ENCODE measurements at places on chromosomes 7 and 10. TPM values are rescaled to one million over a fixed set of nuclear protein-coding genes. Genes with fewer than 3 reads are reported as not detected.

The GPR15LG gene
- polyA plus RNA-seq, result 0.11 TPM

The STK32C gene
- 4.7 TPM for polyA plus RNA-seq

The GRB10 gene
- 21.1 TPM for polyA plus RNA-seq

The FKBP6 gene
- polyA plus RNA-seq, result not detected

The EN2 gene
- 0.08 TPM for polyA plus RNA-seq

The STEAP1 gene
- 0.82 TPM for polyA plus RNA-seq

The ANKRD30A gene
- polyA plus RNA-seq, result not detected

- DNase-seq, result peak; percentile 71
These were observed 42.3 kb downstream of the NOC3L start for GRCh38 chr10:94320285-94320914.

- no peak for DNase-seq
These were observed 18.1 kb downstream of the RAB11FIP2 start for GRCh38 chr10:118028619-118029018.

- DNase-seq, result peak; percentile 21
These were observed 535 bp downstream of the ASAH2B start for GRCh38 chr10:50740293-50740648.

GRCh38 chr7:154929006-154929726 lies 73.8 kb downstream of the PAXIP1 start:
- no peak for DNase-seq

DNA sequence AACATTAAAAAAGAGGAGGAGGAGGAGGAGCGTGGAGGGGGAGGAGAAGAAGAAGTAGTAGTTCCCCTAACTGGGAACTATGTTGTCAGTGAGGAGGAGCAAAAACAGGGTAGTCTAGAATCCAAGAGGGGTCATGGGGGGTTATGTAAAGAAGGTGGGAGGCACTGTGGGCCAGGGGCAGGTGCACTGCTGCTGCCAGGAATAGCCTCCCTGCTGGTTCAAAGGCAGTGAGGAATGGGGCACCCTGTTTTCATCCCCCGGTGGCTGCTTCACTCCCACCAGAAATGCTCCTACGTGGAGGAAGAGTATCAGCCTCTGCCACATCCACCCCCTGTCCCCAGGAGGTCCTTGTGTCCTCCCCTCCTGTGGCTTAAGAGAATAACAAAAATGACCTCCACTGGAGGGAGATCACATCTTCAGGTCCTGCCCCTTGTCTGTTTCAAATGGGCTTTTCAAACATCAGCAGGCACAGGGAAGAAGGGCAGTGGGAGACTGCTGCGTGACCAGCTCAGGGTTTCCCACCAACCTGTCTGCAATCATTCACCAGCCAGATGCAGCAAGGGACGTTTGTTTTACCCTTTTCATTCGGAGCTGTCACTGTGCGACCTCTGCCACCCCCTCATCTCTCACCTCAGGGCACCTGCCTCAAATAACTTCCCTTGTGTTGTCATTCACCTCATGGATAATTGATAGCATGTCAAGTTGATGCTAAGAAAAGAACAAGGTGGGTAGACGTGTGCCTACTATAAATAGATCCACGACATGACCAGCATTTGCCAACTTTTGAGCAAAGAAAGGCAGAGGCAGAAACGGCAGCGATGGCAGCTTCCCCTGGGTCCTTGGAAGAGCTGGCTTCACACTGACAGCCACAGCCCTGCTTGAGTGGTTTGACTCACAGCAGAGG lies 92.6 kb downstream of the DGKI start:
- DNase-seq, result no peak

- DNase-seq, result no peak
These were observed 27.5 kb downstream of the STRA8 start for GRCh38 chr7:135260930-135261721.

- no peak for DNase-seq
These were observed 7.2 kb downstream of the NEUROD6 start for GRCh38 chr7:31333291-31333690.

DNA sequence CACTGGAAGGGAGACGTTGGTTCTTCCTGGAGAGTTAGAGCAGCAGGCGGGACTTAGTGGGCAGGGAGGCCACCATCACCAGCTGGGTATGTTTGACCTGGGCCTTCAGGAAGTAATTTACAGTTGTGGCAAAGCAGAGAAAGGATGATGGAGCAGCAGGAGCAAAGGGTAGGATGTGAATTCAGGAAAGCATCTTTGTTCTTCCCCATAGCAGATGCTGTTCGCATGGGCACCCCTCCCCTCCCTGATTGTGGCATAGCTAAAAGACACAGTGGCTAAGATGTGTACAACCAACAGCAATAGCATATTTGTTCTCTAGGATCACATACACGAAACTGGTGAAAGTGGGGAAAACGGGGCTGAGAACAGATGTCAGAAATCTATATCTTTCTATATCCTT lies 56.3 kb upstream of the ITPRID1 start:
- no peak for DNase-seq

GRCh38 chr10:49369216-49370162 lies 26.4 kb downstream of the DRGX start:
- DNase-seq, result no peak

DNA sequence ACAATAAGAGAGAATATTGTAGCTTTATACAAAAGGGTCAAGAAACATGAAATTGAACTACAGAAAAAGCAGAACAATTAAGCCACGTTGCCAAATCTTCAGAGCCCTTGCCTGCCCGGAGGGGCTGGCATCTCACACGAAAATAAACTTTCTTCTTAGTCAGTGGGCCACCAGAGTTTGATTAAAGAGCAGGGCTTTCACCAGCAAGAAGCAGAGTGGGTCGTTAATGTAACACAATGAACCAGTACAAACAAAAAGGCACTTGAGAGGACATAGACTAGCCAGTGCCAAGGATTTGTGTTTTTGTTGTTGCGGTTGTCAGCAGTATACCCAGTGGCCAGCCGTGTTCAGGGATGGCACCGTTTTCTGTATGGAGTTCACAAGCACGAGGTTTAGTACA lies 155.4 kb downstream of the NRP1 start:
- DNase-seq, result no peak

DNA sequence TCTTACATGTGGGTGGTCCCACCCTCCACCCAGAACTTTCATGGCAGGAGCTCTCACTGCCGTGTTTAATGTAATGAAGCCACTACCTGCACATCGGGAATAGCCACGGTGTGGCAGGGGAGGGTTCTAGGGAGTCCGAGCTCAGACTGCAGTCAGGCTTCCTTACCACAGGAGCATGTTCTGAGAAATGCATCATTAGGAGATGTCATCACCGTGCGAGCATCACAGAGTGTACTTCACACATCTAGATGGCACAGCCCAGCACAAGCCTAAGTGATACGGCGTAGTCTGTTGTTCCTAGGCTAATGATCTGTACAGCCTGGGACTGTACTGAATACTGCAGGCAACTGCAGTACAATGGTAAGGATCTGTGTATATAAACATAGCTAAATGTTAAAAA lies 153.0 kb upstream of the LANCL2 start:
- DNase-seq, result no peak

GRCh38 chr7:123494193-123494796 lies 40.1 kb downstream of the IQUB start:
- DNase-seq, result no peak

GRCh38 chr7:135169141-135169963 lies 1.2 kb downstream of the CYREN start:
- no peak for DNase-seq

- DNase-seq, result no peak
These were observed 48.1 kb downstream of the RGS10 start for GRCh38 chr10:119494236-119495020.

DNA sequence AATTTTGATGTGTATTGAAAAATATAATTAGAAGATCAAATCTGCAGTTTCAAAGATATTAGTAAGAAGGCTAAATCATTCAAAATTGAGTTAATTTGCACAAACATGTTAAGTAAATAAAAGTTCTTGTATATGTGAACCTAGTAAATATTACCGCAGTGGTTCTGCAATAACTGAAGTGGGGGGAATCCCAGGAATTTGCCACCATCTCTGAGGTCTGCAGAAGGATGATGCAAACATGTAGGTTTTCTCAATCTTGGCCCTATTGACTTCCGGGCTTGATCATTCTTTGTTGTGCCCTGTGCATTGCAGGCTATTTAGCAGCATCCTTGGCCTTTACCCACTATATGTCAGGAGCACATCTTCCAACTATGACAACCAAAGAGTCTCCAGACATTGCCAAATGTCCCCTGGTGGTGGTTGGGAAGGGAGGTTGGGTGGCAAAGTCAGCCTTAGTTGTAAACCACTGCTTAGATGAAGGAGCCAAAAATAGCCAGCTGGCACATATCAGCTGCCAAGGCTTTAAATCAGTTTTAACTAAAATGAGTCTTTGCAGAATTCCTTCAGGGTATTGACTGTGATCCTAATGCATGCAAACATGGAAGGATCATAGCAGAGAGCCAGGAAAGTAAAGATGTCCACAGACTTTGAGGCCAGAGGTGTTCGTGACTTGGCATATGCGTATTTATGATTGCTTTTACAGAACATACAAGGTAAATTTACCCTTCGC lies 146.3 kb downstream of the TRIL start:
- DNase-seq, result no peak

DNA sequence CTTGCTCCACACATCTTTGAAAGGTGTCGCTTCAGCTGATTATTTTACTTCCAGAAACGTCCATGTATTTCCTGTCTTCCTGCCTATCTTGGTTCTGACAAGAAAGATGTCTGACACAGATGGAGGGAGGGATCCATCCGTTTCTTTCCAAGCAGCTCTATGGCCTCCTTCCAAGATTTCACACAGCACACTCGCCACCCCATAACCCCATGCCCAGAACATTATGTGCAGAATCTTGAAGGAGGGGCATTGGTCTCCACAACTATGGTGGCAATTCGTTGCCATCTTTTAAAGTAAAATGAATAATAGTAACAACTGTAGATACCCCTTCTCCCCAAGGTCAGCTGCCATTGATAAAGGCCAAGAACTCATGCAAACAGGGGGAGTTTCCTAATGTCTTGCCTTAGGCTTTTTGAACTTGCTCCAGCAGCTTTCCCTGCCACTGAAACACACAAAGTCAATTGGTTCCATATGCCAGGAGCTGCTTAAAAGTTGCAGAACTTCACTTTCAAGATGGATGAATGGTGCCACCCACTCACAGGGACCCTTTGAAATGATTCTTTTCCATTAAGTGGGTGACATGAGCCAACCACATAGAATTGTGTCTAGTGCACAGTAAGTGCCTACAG lies 60.0 kb downstream of the VSTM4 start:
- DNase-seq, result no peak

- DNase-seq, result no peak
These were observed 20.0 kb upstream of the DNAJC1 start for GRCh38 chr10:22023508-22023907.

- no peak for DNase-seq
These were observed 148.6 kb downstream of the PTPRN2 start for GRCh38 chr7:158439035-158439434.

DNA sequence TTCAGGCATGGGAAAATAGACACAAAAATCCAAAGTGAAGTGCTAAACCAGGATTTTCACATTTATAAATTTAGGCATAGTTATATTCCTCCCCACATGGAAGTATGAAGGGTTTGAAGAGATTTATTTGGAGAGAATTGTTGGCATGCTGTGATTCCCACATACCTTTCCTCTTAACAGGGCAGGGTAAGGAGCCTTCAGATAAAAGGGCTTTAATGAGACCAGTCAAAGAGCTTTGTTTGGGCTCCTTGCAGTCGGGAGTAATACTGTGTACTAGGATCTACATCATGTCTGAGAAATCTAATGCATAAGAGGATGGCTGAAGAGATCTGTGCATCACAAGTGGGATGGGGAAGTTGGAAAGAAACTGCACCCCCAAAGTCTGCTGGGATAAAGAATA lies 140.8 kb upstream of the PTN start:
- no peak for DNase-seq

GRCh38 chr7:6165521-6166320 lies 106.7 kb downstream of the CYTH3 start:
- DNase-seq, result no peak

- DNase-seq, result no peak
These were observed 118.5 kb upstream of the DIP2C start for GRCh38 chr10:807958-808353.

DNA sequence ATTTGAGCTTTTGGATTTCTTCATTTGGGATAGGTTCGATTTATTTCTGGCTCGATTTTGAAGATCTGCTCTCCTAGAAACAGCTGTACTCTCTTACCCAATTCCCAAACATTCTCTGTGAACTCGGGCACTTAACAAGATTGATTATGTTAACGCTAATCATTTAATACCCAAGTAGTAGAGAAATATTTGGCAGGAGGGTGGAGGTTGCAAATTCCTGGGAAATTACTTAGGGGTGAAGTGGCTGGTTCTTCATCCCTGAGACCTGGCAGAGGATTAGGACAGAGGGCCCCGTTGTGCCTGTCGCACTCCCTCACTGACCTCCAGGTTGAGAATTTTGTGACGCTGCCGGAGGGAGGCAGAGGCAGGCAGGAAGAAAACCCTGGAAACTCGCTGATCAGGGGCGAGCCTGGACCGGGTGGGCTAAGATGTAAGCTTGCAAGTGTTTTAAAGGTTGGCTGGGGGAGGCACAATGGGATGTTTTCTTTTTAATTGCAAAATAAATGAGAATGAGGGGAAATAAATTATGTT lies 182.6 kb downstream of the TCF7L2 start:
- DNase-seq, result no peak

DNA sequence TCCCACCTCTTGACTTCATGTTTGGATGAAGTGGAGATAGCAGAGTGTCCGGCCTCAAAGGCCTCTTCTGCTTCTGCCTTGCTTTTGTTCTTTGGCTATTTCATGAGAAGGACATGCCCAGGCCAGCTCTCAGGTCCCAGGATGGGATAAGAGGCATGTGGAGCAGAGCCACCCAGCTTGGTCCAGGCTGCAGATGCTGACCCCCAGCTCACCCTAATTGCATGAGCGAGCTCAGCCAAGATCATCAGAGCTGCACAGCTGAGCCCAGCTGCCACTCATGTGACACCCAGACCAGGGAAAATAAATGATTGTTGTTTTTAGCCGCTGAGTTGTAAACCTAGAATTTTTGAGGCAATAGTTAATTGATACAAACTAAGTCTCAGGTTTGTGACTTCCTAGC lies 230.0 kb downstream of the PHF14 start:
- DNase-seq, result peak; percentile 27

DNA sequence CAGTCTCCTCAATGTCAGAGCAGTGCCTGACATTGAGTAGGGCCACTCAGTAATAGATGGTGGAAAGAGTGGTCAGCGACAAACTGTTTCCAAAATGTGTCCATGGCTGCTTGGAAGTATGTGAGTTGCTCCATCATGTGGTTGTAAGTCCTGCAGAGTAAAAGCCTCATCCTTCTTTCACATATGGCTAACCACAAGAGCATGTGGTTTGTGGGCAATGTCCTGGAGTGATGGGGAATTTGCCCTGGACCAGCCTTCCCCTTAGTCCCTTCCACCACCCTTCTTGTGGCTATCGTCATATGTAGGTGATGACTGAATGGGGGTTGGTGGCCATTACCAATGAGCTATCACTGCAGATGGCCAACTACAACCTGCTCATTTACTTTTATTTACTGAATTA lies 33.0 kb upstream of the PLXNA4 start:
- no peak for DNase-seq

All from heart left ventricle (tissue), 16 donors.